ENCODE measurements at places on chromosomes 12 and 14.

DNA sequence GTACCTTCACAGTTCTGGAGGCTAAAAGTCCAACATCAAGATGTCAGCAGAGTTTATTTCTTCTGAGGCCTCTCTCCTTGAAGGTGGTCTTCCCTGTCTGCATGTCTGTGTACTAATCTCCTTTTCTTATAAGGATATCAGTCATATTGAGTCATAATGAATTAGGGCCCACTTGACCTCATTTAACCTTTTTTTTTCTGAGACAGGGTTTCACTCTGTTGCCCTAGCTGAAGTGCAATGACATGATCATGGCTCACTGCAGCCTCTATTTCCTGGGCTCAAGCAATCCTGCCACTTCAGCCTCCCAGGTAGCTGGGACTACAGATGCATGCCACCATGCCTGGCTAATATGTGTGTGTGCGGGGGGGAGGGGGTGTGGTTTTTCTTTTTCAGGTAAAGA is 41.7 kb downstream of the PPM1H start:
- DNase-seq, result no peak

GRCh38 chr12:62865065-62865464 is 69.9 kb downstream of the PPM1H start:
- DNase-seq, result no peak

GRCh38 chr14:52848626-52849025 is 57.2 kb upstream of the GNPNAT1 start:
- no peak for DNase-seq

DNA sequence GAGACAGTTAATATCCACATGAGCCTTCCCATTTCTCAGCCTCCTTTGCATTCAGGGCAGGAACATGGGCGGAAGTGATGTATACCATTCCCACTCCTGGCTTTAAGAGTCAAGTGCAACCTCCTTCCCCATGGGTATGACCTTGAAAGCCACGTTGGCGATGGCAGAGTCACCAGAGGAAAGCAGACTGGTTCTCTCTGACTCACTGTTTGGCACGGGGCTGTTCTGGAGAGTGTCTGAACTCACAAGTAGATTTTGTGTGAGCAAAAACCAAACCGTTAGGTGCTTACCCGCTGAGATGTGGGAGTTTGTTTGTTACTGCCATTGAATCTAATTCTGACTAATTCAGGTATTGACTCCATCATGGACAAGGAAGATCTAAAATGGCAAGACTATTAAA is 36.7 kb upstream of the PZP start:
- DNase-seq, result no peak

- no peak for DNase-seq
These were observed 150.9 kb downstream of the EMP1 start for GRCh38 chr12:13347241-13348043.

DNA sequence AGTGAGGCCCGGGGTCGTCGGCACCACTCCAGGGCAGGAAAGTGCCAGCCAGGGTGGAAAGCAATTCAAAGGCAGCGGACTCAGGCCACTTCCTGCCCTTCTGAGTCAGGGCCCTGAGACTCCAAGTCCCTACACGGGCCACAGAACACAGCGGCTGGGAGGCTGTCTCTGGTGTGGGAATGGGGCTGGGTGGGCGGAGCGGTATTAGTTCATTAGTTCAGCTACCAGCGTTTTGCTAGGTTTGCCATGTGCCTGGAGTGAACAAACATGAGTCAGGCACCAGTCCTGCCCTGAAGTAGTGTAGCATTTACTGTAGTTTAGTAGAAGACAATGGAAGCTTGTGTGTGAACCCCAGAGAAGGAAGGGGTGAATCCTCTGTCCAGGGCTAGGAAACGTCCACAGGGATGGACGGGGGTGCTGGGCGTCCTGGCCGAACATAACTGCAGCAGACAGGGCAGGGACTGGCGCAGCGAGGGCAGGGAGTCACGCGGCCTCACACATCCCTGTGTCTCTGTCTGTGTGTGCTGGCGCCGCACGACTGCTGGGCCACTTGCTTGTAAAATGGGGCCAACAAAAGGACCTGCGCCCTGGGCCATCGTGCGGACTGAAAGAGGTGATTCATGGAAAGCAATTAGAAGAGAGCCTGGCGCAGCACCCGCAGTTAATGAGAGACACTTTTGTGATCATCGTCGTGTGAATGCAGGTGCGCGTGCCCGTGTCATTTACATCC is 186.4 kb upstream of the PRMT8 start:
- no peak for DNase-seq

DNA sequence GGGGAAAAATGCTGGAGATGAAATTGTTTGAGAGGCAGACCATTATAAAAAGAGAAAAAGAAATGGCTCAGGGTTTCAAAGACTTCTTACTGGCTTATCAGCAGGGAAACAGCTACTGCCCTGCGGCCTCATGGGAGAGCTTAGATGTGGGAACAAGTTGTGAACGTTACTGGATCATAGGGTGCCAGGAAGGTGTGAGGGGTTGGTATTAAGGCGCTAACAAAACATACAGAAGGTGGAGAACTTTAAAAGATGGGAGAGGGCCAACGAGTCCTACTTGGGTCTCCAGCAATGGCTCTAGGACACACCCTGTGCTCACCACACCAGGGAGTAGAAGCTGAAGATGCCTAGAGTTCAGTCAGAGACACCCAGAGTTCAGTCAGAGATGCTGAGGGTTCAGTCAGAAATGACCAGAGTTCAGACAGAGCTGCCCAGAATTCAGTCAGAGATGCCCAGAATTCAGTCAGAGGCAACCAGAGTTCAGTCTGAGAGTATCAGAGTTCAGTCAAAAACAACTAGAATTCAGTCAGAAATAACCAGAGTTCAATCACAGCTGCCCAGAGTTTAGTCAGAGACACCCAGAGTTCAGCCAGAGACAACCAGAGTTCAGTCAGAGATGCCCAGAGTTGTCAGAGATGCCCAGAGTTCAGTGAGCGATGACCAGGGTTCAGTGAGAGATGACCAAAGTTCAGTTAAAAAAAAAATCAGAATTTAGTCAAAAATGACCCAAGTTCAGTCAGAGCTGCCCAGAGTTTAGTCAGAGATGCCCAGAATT is 1103.6 kb downstream of the BCL11B start:
- peak; percentile 78 for DNase-seq

DNA sequence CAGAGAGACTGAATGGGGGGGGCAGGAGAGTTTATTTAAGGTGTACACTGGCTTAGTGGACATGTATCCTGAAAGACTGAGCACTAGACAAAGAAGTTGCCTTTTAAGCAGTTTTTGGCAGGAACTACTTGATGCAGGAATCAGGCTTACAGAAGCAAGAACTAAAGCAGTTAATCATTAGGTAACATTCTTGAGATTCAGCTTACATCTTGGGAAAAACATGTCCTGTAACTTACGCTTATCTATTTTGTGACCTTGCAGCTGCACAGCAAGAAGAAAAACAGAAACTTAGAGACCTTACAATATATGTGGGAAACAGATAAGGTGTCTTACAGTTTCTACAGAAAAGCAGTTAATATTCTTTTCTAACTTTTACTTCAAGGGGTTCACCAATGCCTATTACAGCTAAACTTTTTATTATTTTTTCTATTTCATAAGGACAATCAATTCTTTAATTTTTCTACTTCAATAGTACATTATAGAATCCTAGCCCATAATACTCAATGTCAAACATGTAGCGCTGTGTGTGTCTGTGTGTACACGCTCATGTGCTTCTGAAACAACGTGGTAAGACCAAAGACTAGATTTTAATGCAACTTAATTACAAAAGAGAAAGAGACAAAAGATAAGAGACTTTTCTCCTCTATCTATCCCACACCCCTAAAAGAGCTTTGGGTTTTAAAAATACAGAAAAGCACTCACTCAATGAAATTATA is 276.9 kb downstream of the PRKD1 start:
- DNase-seq, result no peak

GRCh38 chr12:75712223-75712622 is 200.8 kb upstream of the KRR1 start:
- no peak for DNase-seq

- no peak for DNase-seq
These were observed 3.0 kb downstream of the ATP6V0A2 start for GRCh38 chr12:123715195-123715594.

DNA sequence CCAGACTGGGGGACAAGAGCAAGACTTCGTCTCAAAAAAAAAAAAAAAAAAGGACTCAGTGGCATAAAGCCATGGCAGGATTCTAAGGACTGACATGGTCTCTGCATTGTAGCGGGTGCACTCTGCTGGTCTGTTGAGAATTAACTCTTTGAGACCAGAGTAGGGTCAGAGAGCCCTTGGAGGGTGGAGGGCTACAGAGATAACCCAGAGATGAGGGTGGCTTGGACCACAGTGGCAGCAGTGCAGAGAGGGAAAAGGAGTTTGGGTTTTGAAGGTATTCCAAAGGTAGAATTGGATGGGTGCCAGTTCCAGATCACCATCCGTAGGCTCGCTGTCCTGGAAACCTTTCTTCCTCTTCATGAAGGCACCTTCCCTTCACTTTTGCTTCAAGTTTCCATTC is 14.3 kb upstream of the DYNC1H1 start:
- no peak for DNase-seq

- no peak for DNase-seq
These were observed 68.0 kb downstream of the GSC start for GRCh38 chr14:94701861-94702370.

DNA sequence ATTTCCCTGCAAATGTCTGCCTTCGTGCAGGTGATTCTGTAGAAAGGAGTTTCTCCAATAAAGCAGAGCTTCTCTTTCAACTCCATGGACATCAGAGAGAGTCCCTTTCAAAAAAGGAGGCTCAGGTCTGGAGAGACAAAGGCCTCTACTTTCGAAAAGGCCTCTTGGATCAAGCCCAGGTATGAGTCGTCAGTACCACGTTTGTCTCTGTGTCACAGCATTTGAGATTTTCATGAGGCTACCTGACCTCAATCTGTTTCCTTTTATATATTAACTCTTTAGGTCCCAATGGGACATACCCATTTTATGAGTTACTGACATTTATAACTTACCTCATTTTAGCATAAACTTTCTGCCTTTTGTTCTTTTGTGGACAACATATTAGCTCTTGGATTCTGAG is 290.8 kb downstream of the RPAP3 start:
- DNase-seq, result no peak

DNA sequence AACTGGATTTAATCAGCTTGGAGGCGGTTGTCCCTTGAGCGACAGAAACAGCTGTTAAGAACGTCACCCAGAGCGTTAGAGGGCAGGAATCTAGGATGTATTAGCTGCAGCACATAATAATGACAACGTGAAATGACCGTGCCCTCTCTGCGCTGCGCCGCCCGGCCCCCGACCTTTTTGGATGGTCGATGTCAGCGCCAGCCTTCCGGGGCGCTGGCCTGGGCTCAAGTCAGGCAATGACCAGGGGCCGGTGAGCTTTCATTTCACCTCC is 427 bp upstream of the TMEM120B start:
- DNase-seq, result peak; percentile 31

DNA sequence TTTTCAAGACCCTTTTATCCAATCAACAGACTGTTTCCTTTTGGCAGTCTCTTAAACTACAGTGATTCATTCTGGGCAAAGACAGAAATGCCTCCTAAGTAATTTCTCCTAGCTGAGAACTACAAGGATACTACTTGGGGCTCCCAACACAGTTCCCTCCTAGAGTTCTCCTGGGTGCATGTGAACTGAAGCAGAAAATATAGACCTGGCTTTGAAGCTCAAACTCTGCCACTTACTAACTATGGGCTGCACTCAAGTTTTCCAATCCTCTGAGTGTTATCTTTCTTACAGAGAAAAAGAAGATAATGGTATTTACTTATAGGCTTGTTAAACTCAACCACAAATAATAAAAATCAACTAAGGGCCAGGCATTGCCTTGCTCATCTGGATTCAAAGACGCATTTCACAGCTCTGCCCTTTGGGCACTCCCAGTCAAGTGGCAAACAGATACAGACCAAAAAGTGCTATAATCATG is 97.6 kb downstream of the EFCAB11 start:
- no peak for DNase-seq

DNA sequence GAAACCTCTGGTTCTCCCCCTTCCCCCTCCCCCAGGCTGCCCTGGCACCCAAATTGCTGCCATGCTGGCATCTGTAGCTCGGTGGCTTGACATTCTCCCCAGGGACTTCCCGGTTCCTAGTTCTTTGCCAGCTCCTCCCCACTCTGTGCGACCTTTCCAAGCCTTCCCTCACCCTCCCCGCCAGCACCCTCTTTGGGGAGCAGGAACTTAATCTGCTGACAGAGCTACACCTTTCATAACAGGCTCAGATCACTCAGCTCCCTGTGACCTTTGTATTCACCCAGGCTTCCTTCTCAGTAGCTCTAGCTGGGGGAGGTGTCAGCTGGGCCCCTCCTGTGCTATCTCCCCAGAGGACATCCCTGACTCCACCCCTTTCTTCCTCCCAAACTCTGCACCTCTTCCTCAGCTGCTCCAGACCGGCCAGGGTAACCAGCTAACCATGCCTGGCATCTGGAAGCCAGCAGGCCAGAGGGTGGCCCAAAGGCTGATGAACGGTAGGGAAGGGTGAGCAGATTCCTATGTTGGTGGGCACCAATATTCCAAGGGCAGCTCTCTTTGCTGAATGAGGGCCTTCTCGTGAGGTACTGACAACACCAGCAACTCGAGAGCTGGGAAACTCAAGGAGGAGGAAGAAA is 1.8 kb upstream of the COX14 start:
- no peak for DNase-seq

Measured in DND-41 (cell line).